Activated effector memory CD4-positive, alpha-beta T cell treated with anti-CD3 and anti-CD28 coated beads, Interleukin-2, amount 50 U/mL, for 16 hours (primary cell): ENCODE measurements at places on chromosomes 11 and 22.
A peak's percentile ranks its signal among the peaks of the same experiment; 100 is the strongest.

- DNase-seq = peak; percentile 79
Observed at GRCh38 chr11:65640483-65641296, 2.8 kb downstream of the SIPA1 start.

- DNase-seq = no peak
Observed at GRCh38 chr11:91421641-91422040, 803.0 kb upstream of the FAT3 start.

DNA sequence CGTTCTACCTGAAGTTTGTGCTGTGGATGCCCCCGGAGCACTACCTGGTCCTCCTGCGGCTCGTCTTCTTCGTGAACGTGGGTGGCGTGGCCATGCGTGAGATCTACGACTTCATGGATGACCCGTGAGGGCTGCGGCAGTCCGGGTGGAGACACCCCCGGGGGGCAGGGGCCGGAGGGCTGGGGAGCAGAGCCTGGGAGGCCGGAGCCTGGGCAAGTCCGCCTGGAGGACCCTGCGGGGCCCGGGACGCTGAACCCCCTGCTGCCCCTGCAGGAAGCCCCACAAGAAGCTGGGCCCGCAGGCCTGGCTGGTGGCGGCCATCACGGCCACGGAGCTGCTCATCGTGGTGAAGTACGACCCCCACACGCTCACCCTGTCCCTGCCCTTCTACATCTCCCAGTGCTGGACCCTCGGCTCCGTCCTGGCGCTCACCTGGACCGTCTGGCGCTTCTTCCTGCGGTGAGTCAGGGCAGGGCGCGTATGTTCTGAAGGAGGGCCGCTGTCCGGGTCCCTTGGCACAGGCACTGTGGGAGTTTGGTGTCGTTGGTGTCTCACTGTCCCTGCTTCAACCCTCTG is 17.3 kb downstream of the RNH1 start:
- no peak for DNase-seq

DNA sequence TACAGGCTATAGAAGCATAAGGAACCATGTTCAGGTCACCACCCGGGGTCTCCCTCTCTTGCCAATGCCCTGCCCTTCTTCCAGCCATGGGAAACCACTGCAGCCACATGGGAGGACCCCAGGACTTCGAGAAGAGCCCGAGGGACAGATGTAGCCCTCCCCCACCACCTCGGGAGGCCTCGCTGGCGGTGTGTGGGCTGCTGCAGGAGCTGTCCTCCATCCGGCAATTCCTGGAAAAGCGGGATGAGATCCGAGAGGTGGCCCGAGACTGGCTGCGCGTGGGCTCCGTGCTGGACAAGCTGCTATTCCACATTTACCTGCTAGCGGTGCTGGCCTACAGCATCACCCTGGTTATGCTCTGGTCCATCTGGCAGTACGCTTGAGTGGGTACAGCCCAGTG is 14.5 kb downstream of the HTR3A start:
- DNase-seq = no peak

DNA sequence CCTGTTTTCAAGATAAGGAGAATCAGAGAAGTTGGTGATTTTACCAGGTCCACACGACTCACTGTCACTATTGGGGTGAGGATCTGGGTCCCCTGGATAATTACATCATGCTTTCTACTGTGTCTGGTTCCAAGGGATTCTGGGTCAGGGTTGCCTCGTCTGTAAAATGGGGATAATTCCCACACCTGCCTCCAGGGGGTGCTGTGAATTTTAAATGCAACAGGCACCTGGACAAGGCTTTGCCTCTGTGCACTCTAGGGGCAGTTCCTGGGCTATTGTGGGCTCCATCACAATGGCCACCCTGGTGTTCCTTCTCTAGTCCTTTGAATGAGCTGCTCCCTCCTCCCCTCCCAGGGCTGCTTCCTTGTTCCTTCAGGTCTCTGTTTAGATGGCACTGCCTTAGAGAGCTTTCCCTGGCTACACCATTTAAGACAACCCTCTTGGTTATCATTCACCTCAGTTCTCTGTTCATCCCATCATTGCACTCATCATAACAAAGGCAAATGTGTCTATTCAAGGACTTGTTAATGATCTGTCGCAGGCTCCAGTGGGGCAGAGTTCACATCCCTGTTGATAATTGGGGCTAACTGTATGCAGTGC is 178.6 kb downstream of the MIAT start:
- peak; percentile 71 for DNase-seq

GRCh38 chr22:48473202-48473601 is 1354.5 kb downstream of the BRD1 start:
- DNase-seq = peak; percentile 9

GRCh38 chr11:637593-638521 is 788 bp downstream of the DRD4 start:
- DNase-seq = no peak

DNA sequence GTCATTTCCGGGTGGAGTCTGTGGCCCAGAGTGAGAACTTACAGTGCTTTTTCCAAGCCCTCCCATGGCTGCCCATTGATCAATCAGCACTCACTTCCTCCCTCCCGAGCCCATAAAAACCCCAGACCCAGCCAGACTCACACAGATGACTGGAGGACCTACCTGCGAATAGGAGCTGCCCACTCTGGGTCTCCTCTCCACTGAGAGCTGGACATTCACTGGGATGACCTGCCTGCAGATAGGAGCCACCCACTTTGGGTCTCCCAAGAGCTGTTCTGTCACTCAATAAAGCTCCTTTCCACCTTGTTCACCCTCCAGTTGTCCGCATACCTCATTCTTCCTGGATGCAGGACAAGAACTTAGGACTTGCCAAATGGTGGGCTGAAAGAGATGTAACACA is 56.0 kb upstream of the B3GNT6 start:
- no peak for DNase-seq

GRCh38 chr11:11899401-11899800 is 57.6 kb downstream of the USP47 start:
- DNase-seq = no peak

DNA sequence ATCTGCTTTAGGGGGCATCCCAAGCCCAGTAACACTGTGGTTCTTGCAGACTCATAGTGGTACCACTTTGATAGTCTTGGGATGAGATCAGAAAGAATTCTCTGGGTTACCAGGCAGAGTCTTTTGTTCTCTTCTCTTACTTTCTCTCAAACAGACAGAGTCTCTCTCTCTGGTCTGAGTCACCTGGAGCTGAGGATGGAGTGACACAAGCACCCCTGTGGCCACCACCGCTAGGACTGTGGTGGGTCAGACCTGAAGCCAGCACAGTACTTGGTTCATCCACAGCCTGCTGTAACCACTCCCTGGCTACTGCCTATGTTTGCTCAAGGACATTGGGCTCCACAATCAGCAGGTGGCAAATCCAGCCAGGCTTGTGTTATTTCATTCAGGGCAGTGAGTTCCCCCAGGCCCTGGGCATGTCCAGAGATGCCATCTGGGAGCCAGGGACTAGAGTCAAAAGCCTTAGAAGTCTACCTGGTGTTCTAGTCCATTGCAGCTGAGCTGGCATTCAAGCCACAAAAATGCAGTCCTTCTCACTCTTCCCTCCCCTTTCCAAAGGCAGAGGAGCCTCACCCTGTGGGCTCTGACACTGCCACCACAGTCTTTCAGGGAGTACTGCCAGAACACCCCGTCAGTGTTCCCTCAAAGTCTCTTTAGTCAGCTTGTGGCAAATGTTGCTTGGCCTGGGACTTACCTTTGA is 29.9 kb downstream of the ENDOD1 start:
- no peak for DNase-seq

- peak; percentile 25 for DNase-seq
Observed at GRCh38 chr11:73281796-73282660, 9.9 kb downstream of the P2RY6 start.

DNA sequence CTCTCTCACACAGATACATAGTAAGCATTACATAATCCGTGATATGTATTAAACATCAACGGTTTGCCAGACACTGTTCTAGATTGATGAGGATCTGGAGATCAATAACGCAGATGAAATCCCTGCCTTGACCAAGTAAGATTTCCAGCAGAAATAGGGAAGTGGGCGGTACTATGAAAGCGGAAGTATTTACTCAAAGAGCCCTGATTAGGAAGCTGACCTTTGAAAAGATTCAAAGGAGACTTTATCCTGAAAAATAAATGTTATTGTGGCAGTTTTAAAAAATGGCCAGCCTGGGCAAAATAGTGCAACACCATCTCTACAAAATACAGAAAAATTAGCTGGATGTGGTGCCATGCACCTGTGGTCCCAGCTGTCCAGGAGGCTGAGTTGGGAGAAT is 26.8 kb downstream of the GAB2 start:
- no peak for DNase-seq

DNA sequence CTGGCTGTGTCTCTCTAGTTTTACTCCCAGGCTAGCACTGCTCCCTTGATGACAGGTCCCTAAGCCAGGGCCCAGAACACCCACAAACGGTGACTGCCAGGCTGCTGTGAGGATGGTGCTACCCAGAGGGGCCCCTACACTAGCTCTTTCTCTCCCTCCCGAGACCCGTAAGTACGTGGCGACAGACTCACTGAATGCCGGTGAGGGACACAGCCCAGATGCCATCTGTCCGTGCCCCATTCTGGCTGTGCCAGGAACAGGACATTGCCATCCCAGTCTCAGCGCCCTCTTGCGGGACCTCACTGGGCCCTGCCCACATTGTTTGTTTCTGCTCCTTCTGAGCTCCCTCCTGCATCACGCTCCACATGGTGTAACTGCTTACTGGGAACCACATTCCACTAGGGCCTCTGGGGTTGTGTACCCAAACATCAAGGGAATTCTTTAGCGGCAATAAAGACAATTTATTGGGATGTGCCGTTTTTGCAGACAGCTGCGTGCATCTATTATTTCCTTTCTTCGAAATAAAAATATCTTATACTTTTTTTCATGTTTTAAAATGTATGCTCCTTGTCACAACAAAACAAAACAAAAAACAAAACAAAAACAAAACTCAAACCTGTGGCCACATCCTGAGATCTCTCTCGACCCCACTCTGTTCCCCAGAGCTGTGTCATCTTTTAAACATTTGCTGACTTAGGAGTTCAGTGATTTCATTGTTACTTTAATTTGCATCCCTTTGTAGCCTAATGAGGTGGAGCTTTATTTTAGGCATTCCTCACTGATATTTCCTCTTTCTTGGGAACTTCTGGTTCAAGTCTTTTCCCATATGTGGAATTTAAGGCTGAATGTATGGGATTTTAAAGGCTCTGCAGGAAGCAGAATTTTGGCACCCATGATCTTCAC is 4.4 kb upstream of the TPCN2 start:
- DNase-seq = no peak

DNA sequence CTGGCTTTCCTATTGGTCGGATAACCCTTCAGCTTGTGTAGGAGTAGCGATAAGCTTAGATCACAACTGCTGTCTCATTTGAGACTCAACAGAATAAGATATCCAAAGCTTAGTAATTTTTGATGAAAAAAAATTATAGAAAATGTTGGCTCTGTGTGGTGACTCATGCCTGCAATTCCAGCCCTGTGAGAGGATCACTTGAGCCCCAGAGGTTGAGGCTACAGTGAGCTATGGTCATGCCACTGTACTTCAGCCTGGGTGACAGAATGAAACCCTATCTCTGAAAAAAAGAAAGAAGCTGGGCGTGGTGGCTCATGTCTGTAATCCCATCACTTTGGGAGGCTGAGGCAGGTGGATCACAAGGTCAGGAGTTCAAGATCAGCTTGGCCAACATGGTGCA is 55.6 kb upstream of the RRM1 start:
- DNase-seq = no peak

DNA sequence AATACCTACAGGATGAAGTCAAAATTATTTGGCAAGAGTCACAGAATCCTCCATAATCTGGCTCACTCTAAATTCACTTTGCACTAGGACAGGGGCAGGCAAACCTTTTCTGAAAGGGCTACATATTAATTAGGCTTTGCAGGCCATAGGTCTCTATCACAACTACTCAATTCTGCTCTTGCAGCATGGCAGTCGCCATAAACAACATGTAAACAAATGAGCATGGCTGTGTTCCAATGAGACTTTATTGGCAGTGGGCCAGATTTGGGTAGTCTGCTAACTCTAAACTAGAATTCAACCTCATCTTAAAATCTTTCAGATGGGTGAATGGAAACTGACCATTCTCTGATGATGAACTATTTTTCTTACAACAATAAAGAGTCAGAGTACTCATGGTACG is 5.8 kb downstream of the THRSP start:
- DNase-seq = no peak

- no peak for DNase-seq
Observed at GRCh38 chr11:63919267-63920125, 2.5 kb upstream of the RCOR2 start.

GRCh38 chr11:19228968-19229367 is 11.8 kb downstream of the E2F8 start:
- DNase-seq = no peak

DNA sequence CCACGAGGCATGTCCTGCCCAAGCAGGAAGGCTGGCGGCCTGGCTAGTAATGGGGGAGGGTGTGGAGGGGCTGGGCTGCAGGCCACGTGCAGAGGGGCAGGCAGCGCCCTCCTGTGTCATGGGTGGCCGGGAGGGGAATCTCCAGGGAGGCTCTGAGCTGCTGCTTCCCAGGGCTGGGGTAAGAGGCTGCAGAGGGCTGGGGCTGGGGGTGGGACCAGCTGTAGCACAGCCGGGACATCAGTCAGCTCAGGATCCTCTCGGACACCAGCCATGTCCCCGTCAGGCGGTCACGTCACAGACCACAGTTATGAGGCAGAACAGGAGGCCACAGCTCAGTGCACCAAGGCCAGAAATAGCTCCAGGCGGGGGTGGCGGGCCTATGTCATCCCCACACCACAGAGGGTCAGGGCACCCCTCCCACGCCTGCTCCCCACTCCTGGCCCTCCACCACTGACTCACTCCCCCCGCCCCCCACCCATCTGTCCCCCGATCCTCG is 21.1 kb downstream of the RTN4R start:
- no peak for DNase-seq

DNA sequence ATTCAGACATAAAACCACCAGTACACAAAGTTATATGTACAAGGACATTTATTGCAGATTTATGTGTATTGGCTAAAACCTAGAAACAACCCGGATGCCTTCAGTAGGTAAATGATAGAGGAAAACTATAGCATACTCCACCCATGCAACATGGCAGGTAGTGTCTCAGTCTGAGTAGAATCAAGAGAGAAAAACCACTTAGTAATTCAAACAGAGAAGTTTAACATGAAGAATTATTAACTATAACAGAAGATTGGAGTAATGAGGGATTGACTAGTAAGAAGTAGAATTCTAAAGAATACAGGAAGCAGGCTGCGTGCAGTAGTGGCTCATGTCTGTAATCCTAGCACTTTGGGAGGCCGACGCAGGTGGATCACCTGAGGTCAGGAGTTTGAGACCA is 16.2 kb upstream of the SPTY2D1 start:
- no peak for DNase-seq

DNA sequence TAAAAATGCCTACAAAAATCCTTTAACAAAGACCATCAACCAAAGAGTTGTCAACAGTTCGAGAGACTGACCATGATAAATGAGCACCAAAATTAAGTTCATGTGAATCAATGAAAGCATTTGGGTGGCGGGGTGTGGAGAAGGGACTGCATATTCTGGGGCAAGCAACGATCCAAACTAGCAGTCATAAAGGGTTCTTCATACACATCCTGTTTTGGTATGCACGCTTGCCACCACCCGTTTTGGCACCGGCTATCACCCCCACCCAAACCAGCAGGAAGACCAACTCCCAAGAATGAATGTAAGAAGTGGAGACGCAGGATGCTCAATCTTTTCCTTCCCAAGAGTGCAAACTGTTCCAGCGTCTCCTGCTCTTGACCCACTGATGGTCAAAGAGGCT is 80.8 kb downstream of the SGSM3 start:
- DNase-seq = peak; percentile 66
